ENCODE measurements at places on chromosomes 3 and 15.

GRCh38 chr3:66103729-66104128 is 65.0 kb upstream of the MAGI1 start:
- no peak for DNase-seq

DNA sequence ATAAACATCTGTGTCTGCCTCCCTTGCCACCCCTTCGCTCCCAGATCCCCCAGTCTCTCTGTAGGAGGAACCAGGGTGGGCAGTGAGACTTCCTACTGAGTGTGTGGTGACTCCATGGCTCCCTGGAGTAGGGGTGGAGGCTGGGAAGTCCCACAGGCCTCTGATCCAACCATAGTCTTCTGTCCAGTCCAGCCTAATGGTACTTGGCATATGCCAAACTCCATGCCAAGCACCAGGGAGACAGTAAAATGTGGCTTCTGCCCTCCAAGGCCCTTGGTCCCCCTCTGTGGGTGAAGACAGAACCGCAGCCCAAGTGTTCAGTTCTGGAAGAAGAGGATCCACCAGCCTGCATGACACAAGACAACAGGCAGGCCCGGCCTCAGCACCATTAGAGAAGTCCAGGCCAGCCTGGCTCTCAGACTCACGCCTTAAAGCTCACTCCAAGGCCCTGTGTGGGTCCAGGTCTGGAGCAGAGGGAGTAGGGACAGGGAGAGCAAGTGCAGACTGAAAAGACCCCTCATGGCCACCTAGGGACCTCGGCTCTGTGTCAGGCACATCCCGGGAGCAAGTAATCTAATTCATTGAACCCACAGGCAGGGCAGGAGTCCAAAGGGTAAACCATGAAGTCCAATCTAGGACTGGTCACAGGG is 112.7 kb downstream of the ETFA start:
- no peak for DNase-seq

DNA sequence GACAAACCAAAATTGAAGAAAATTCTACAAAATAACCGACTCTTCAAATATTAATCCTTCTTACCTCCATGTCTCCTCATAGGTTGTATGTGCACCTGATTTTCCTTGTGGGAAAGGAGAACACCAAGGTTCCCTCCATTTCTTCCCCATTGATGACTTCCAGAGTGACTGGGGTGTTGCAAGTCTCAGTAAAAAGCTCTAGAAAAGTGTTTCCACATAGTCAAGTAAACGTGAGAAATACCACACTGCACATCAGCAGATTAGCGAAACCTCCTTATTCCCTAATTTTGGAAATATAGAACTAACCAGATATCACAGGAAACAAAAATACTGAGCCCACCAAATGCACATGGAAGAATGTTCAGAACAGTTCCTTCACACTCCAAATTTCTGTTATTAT is 4.9 kb upstream of the RPN1 start:
- no peak for DNase-seq

GRCh38 chr3:73924048-73924447 is 299.3 kb upstream of the PDZRN3 start:
- DNase-seq = no peak

DNA sequence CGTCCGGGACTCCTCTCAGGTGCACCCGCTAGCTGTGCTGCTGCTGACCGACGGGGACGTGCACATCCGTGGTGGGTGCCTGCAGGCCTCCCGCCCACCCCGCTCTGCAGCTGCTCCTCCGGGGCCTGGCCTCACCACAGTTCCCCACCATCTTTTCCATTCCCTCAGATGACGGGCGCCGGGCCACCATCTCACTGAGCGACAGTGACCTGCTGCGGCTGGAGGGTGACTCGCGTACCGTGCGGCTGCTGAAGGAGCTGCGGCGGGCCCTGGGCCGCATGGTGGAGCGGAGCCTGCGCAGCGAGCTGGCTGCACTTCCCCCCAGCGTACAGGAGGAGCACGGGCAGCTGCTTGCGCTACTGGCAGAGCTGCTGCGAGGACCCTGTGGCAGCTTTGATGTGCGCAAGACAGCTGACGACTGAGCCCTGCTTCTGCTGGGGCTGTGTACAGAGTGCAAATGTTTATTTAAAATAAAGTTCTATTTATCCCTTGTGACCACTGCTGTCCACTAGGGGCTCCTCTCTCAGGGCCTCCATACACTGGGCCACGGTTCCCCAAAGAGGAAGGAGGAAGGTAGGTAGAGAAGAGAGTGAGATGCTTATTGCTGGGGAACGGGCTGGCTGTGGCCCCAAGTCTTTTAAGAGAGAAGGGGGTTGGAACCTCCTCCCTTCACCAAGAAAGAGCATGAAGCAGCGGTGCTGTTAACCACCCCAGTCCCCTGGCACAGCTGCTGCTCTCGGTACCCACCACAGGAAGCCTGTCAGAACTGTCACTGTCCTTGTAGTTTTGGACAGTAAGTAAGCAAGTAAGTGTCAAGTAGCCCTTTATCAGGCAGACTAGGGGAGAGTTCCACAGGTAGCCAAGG is 47.0 kb downstream of the DHX30 start:
- DNase-seq = no peak

DNA sequence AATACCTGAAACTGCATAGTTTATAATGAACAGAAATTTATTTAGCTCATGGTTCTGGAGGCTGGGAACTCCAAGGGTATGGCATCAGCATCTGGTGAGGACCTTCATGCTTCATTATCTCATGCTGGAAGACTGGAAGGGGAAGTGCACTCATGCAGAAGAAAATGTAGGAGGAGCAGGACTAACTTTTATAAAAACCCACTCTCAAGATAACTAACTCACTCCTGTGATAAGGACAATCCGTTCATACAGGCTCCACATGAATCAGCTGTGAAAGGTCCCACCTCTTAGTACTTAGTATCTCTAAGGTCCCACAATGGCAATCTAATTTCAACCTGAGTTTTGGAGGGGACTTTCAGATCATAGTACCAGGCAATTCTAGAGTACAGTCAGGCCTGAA is 33.6 kb upstream of the APH1B start:
- no peak for DNase-seq

GRCh38 chr3:65500398-65501306 is 538.1 kb downstream of the MAGI1 start:
- DNase-seq = no peak

DNA sequence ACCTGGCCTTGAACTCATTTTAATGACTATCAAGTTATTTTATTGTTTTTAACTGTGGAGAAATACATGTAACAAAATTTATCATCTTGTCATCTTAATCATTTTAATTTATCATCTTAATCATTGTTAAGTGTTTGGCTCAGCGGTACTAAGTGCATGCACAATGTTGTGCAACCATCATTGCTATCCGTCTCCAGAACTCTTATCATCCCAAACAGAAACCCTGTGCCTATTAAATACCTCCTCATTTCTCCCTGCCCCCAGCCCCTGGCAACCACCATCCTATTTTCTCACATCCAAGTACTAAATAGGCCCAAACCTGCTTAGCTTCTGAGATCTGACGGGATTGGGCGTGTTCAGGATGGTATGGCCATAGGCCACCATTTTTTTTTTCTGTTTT is 51.5 kb upstream of the UBP1 start:
- DNase-seq = no peak

DNA sequence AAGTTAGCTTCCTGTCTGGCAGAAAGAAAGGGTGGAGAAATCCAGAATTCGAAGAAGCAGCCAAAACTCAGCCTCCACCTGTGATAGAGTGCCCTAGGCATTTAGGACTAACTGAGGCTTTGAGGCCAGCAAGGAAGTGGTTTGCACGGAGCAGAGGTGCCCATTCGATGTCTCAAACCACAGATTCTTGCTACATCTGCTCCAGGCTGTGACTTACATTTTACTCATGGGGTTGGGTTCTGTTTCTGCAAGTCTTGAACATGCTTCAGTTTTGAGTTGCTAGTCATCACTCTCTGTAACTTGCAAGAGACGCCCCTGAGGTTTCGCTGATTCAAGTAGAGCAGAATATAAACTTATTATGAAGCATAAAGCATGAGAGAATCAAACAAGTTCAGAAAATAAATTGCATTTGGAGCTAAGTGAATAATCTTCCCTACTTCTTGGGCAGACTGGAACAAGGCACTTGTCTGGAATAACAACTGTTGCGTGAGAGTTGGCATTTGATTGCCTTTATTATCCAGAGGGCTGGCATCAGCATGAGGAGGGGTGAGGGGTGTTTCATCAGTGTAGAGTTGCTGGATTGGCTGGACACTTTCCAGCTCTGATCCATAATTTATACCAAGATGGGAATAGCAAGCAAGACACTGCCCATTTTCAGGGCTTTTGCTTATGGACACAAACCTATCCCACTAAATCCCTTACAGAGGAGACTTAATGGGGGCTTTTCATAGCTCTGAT is 256.5 kb downstream of the AGBL1 start:
- no peak for DNase-seq

DNA sequence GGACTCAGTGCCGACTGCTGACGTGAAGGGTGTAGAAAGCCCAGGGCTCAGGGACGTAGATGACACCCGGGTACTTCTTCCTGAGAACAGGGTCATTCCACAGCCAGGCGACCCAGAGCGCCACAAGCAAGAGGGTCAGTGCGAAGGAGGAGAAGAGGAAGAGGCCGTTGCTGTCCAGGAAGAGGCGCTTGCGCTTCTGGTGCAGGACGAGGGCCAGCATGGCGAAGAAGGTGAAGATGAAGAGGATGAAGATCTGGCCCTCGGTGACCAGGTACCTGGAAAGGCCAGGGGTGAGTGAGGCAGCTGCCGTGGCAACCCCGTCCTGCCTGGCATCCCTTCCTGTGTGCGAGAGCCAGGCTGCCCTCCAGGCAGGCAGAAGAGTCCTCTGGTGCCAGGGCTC is 3.0 kb upstream of the CALML4 start:
- no peak for DNase-seq

DNA sequence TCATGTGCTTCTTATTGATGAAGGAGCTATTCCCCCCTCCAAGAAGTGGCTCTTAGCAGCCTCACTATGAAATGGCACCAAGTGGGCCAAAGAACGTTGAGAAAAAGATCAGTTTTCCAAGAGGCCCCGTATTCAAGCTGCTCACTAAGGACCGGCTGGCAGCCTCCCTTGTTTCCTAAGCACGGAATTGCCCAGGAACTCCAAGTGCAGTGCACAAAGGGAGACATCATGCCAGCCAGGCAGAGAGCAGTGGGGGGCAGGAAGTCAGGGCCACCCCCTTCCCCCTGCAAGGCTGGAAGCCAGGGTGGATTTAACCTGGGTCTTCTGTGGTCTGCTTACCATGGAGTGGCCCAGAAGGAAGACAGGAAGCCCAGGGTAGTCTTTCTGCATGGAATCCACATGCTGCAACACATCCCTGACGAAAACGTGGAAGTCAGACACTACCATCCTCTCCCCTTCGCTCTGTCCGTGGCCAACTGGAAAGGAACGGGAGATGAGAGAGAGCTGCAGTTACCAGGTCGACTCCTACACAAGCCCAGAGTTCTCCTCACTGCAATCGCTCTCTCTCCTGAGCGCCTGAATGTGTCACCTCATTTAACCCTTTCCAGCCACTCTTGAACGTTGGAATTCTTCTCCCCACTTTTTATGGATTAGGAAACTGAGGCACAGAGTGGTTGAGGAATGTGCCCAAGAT is 49.5 kb downstream of the ABTB1 start:
- no peak for DNase-seq

DNA sequence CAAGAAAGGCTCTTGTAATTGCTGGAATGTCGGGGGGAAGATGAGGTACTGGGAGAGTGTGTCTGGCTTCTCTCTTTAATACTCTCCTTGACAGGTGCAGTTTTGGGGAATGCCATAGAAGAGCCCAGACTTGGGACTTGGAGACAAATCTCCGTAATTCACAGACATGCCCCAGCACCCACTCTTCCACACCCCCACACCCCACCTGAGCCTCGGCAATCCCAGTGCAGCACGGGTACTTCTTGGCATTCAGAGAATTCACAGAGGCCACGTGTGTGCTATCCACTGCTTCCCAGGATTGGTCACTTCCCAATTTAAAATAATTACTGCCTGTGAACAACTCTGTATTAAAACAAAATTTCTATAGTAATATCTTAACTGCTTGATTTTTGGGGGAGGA is 43.9 kb downstream of the TRIM71 start:
- DNase-seq = no peak

- no peak for DNase-seq
Observed at GRCh38 chr3:184383033-184383740, 3.3 kb downstream of the CHRD start.

DNA sequence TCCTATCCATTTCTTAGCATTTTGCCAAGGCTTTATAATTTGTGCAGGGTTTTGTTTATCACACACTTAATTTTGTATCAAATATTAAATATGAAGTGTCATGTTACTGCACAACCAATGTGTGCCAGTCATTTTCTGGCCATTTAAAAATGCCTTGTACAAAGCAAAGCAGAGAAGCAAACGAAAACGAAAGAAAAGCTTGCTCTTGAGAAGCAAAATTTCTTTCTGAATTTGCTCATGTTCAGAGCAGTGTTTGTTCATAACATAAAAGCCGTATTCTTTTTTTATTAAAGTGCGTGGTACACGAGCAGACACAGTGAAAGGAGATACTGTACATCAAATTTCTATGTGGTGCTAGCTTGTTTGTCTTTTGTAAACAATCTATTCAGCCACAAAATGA is 792.6 kb downstream of the NAALADL2 start:
- DNase-seq = no peak

- no peak for DNase-seq
Observed at GRCh38 chr15:86595741-86596140, 516.1 kb downstream of the AGBL1 start.

DNA sequence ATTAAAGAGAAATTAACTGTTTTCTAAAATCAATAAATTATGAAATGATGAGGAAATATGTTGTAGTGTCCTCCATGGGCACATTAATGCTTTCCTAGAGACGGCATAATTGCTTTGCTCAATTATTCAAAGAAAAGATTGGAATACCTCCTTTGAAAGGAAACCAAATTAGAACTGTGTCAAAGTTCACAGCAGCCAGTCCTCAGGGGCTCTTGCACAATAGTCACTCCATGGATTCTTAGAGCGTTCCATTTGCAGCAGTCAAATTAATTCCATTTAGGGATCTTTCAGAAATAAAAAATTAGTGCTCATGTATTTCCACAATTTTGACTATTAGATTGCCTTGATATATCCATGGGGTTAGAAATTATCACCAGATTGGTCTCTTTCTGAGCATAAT is 841.6 kb upstream of the DPPA4 start:
- DNase-seq = no peak

- no peak for DNase-seq
Observed at GRCh38 chr3:175890066-175890465, 1030.9 kb downstream of the NAALADL2 start.

GRCh38 chr3:120162400-120162799 is 68.2 kb upstream of the GSK3B start:
- DNase-seq = no peak

GRCh38 chr15:100112061-100112420 is 229.7 kb downstream of the ADAMTS17 start:
- no peak for DNase-seq

DNA sequence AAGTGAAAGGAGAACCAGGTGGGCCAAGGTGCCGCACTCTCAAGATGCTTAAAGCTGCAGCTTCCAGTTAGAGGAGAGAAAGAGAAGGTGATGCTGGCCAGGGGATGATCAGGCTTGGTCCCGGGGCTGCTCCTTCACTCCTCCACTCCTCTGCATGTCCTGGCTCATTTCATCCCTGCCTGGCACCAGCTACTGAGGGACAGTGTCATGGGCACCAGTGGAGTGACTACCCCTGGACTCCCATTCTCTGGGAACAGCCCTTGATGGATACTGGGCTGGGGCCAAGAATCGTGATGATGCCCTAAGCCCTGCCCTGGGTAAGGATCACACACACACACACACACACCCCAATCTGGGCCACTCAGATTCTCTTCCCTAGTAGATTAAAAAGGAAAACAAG is 243.7 kb downstream of the UACA start:
- DNase-seq = no peak

Data from NCI-H1417 treated with DMSO at 0.1 percent for 48 hours (cell line).